ENCODE measurements at places on chromosomes 7 and 10.

DNA sequence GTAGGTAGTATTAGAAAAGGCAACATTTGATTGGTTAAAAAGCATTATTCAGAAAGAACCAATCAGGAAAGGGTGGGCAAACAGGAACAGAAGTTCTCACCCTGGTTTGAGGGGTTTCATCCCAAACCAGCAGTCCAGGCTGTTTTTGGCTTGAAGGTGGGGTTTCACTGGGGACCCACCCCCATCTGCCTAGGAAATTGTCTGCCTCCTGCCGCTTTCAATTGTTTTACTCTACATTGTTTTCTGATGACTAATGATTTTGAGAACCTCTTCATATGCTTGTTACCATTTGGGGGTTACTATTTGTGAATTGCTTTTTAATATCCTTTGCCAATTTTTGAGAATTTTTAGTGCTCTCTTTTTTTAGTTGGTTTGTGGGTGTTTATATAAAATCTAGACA lies 3.3 kb upstream of the PCBD1 start:
- DNase-seq = peak; percentile 11

DNA sequence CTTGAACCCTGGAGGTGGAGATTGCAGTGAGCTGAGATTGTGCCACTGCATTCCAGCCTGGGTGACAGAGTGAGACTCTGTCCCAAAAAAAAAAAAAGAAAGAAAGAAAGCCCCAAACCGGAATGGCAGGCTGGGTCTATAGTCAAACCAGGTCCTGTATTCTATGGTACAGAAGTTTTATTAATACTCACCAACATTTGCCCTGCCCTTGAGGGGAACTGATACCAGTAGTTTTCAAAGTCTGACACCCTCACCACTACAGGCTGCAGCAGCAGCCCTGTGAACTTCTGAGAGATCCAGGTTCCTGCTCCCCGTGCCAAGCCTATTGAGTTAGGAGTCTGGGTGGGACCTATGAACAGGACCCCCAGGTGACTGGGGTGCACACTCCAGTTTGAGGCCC lies 80.6 kb downstream of the RGS10 start:
- DNase-seq = no peak

- DNase-seq = peak; percentile 66
These were observed 447.8 kb upstream of the C7orf33 start for GRCh38 chr7:148142660-148143248.

- DNase-seq = peak; percentile 26
These were observed 81.9 kb upstream of the TRIL start for GRCh38 chr7:29039821-29040578.

DNA sequence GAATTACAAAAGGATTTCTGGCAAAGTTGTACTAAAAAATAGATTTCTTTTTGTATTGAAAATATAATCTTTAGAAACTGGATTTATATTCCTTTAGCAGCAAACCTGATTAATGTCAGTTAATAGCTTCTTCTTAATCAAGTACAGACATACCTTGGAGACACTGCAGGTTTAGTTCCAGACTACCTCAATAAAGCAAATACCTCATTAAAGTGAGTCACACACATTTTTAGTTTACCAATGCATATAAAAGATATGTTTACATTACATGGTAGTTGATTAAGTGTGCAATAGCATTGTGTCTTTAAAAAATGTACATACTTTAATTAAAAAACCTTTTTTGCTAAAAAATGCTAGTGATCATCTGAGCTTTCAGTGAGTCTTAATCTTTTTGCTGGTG lies 215.0 kb downstream of the BICC1 start:
- DNase-seq = no peak

DNA sequence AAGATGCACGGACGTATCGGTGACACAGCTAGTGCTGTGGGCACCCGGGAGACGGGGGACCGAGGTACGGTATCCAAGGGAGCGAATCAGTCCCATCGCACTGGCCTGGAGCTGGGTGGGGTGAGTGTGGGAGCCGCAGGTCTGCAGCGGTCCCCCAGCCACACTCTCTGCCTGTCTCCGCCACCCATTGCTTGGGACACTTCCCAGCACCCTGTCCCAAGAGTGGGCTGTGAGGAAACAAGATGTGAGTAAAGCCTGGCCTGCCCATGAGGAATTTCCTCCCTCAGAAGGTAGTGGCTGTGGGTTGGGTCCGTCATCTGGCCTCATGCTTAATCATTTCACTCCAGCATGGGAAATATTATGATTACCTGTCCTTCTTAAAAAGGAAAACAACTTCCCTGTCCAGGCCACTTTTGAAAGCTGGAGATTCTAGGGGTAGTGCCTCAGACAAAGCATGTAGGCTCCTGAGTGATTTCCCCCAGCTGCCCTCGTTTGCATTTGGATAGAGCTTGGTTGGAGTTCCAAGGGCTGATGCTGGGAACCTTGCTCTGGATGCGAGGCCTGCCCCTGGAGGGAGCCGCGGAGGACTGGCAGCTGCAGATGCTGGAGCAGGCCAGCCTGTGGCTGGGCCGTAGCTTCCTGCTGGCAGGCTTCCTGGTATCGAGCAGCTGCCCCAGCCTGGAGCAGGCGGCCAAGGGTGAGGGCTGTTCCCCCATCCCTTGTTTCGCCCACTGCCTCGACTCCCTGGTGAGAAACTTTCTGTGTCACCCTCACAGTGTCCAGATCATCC lies 6.2 kb upstream of the ACTR3C start:
- no peak for DNase-seq

DNA sequence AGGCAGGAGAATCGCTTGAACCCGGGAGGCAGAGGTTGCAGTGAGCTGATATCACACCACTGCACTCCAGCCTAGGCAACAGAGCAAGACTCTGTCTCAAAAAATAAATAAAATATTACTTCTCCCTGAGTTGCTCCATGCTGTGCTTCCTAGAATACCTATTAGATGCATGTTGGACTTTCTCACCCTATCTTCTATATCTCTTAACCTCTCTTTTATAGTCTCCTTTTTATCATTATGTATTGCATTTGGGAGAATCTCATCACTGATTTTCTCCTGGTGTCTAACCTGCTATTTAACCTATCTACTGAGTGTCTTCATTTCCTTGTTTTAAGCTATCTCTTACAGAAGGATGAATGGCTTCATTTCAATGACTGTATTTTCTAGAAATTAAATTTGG lies 32.1 kb upstream of the NANOS1 start:
- DNase-seq = no peak

DNA sequence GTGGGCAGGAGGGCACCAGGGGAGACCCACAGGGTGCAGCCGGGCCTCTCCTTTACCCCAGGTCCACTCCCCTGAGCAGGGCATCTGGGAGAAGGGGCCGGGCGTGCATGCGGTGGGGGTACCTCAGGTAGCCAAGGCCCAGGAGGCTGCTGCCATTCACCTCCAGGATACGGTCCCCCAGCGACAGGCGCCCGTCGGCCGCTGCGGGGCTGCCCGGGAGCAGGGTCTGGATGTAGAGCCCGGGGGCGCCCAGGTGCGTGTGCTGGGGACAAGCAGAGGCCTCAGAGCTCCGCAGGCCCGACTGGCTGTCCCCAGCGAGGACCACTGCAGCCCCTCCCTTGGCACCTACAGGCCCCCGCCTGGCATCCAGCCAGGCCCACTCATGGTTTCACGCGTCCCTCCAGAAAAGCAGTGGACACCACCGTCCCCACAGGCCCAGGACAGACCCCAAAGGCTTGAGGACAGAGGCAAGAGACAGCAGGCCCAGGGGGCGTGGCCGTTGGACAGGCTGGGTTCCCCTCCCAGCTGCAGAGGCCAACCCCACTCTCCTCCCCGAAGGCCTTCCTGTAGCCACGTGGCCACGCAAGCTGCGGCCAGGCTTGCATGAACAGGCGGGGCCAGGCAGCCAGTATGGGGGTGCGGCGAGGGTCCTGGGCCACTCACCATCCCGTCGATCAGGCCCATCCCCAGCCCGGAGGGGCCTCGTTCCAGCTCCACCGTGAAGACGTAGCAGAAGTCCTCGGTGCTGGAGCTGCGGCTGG lies 24.3 kb downstream of the AP5Z1 start:
- DNase-seq = no peak

DNA sequence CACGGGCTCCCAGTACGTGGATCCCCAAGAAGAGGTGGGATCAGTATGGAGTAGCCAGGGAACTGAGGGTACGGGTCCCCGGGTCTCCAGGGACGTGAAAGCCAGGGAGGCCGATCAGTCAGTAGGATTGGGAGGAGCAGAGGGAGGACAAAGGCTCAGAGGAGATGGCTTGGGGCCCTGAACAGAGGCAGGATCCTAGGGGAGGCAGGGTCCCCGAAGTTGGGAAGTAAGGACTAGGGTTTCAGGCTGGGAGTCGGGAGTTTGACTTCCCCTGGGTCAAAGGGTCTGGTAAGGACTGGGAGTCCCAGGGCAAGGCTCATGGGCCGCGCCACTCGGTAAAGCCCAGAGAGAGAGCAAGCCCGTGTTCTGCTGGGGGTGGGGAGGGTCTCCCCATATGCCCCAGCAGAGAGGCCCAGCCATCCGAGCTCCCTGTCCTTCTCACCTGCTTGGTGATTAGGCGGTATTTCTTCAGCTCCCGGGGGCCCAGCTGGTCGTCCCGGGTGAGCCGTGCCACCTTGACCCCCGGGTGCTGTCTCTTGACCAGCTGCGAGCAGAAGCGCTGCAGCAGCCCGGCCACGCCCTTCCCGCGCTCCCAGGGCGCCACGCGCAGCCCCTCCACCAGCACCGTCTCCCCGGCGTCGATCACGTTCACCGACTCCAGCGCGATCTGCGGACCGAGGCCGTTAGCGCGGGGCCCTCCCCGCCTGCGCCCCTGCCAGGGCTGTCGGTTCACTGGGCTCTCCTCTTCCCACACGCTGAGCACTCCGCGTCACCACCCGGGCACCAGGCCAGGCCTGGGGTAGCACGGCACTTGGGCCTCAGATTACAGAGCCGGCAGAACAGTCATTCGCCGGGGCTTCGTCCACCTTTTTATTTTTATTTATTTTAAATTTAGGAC lies 7.0 kb downstream of the NAT16 start:
- peak; percentile 77 for DNase-seq

GRCh38 chr7:17697128-17697881 lies 243.0 kb downstream of the SNX13 start:
- no peak for DNase-seq
